Dermis blood vessel endothelial cell (primary cell): ENCODE measurements at places on chromosomes 5 and 9. TPM values are rescaled to one million over a fixed set of nuclear protein-coding genes. Genes with fewer than 3 reads are reported as not detected.

- no peak for DNase-seq
Observed at GRCh38 chr9:72599874-72600534, 78.6 kb downstream of the TMC1 start.

GRCh38 chr5:138601444-138601843 is 26.2 kb upstream of the HSPA9 start:
- no peak for DNase-seq

DNA sequence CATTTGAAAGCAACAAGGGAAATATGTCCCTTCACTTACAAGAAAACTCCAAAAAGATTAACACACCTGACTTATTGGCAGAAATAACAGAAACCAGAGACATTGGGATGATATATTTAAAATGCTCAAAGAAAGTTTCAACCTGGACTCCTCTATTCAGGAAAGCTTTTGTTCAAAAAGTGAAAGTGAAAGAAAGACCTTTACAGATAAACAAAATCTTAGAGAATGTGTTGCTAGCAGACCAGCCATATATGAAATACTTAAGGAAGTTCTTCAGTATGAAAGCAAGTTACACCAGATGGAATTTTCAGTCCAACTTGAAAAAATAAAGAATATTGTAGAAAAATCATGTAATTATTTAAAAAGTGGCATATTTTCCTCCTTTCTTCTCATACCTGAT is 1075.1 kb downstream of the NR2F1-AS1 start:
- DNase-seq: peak; percentile 28

Gene TRIM7
- 2.7 and 5.2 TPM in 2 replicates for total RNA-seq

- no peak for DNase-seq
Observed at GRCh38 chr5:24805230-24805629, 160.5 kb upstream of the CDH10 start.
